Activated CD8-positive, alpha-beta memory T cell treated with anti-CD3 and anti-CD28 coated beads for 48 hours (primary cell): ENCODE measurements at places on chromosomes 2 and 18.

DNA sequence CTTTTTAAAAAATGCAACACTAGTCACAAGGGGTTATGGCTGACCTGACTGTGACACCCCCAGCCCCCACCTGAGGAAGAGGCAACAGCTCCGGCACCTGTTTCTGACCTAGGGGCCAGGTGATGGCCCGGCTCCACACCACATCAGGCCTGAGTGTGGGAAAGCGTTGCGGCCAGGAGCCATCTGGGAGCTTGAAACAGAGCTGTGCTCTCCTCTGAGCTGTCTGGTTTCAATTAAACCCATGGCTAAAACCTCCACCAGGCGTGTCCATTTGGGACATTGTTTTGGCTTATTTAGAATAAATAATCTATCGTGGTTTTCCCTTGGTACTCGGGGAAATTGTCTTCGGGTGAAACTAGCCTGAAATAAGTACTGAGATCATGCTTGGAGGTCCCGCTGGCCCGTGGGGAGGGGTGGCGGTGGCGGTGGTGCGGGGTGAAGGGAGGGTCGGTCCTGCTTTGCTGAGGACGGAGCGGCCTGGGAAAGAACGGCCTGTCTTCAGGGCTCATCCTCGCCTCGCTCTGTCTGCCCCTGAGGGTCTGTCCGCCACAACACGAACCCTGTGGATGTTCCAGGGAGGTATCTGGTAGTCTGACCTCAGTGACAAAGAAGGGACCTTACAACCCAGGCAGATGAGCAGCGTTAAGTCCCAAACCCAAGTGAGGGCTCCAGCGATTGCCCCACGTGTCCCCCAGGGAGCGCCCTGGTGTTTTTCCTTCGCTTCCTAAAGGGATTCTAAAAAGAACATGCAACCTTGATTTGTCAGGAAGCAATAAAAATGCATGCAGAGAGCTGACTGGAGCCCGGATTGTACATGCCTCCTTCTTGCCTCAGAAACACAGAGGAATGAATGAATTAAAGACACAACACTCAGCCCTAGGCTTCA is 58.7 kb downstream of the IL1RL2 start:
- DNase-seq, result no peak

GRCh38 chr2:173037245-173038120 is 38.2 kb upstream of the MAP3K20 start:
- DNase-seq, result no peak

DNA sequence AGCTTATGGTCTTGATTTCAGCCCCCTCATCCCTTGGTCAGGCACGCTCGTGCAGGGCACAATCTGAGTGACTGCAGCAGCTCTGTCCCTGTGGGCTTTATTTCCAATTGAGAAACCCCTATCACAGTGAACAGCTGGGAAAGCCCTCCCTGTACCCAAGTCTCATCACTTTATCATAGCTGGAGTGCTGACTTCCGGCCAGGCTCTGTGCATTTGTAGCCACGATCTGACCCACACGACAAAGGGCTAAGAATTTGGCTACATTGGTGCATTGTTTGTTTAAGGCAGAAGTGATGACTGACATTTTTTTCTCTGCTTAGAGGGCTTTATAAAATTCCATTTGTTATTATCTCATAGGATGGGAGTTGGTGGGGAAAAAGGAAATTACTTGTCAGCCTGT is 184.4 kb downstream of the KCNS3 start:
- no peak for DNase-seq

- DNase-seq, result no peak
Observed at GRCh38 chr2:159471340-159471739, 145.0 kb downstream of the BAZ2B start.

DNA sequence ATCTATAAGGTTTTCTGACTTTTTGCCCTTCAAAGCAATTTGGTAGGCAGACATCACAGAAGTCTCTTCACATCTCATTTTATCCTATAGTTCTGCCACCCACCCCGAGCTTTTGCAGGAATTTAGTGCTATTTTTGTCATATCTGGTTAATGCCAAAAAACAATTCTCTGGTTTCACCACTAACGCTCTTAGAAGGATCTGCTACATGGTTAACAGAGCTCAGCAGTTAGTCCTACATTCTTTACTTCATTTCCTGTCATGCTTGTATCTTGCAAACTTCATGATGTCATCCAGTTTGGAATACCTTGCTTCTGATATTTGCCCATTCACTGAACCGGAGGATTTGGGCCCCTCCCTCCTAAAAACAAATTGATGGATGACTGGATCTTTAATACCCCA is 116.8 kb upstream of the SERPINE2 start:
- no peak for DNase-seq

- no peak for DNase-seq
Observed at GRCh38 chr2:233940376-233941276, 23.5 kb downstream of the TRPM8 start.

DNA sequence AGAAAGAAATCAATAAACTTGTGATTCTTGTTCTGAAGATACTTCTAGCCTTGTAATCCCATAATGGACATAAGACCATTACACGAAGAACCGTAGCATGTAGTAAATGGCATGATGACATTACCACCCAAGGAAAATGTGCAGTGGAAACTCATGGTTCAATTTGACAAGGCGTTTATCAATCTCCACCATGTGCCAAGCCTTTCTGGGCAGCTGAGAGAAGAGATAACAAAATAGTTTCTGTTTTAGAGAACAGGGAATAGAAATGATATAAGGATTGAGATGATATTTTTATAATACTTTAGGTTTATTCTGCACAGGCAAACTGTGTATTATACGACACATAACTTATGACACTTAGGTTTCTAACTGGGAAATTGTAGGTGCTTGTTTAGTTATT is 19.2 kb downstream of the ABI2 start:
- DNase-seq, result no peak

GRCh38 chr2:94870440-94871225 is 597 bp upstream of the TEKT4 start:
- no peak for DNase-seq

DNA sequence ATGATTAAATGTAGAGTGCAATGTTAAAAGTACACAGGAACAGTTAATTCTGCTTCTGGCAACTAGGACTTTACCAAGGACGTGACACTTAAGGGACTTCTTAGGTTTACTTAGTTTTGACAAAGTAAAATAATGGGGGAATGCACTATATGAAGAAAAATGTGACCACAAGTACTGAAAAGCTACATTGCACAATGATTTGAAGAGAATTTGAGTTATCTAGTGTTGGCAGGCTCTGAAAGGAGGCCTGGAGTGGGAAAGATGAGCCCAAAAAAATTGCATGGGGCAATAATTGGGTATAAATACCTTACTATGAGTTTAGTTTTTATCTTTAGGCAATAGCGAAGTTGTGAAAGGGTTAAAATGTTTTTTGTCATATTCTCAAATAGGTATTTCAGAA is 173.7 kb downstream of the DOK6 start:
- no peak for DNase-seq

- no peak for DNase-seq
Observed at GRCh38 chr2:47595687-47596086, 187.3 kb upstream of the MSH6 start.

DNA sequence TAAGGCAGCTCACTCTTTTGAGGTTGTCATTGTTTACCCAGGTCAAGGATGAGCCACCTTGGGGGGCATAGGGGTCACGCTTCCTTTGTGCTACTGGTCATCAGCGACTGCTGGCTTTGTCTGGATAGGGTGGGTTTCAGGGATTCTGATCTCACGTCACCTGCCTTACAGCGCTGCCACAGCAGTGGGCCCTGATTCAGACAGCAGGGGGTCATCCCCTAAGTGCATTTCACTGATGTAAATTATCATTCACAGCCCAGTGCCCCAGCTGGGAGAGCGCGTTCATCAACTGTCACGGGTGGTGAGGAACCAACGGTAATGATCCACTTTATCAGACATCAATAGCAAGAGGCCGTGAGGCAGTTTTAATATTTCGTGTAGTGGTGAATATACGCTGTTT is 291.2 kb downstream of the NEDD4L start:
- no peak for DNase-seq

GRCh38 chr2:72175636-72176035 is 28.0 kb upstream of the CYP26B1 start:
- no peak for DNase-seq

DNA sequence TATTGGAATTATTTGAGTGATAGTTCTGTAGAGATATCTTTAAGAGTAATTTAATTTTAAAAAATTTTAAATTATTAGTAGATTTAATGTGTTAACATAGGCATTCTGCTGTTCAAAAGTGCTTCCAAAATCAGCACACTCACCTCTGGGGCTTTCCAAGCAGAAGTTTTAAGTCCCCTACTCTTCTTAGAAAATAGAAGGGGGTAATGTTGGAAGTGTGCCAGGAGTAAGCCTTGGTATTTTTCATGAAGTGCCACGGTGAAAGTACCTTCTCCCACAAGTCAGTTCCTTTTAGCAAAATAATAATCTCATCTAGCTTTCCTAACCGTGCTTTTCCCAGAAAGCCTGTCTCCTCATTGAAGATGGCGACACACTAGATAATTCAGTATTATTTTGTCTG is 3.9 kb upstream of the TNFRSF11A start:
- no peak for DNase-seq

DNA sequence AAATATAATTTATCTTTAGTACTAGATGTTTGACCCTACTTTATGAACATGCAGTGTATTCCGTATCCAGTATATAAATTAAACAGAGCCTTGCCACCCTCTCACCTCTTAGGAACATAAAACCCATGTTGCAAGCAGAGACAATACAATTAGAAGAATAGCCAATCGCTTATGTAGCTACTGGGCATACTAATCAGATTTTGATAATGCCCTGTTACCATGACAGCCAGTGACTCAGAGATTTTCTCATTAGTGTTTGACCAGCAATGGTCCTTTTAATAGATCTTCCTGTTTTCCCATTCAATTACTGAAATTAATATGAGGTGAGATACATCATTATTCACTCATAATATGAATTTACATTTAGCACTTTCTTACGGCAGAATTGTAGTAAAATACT is 547.3 kb upstream of the VWC2L start:
- DNase-seq, result no peak

GRCh38 chr2:37904993-37905392 is 20.1 kb upstream of the RMDN2 start:
- DNase-seq, result no peak

- no peak for DNase-seq
Observed at GRCh38 chr18:23053776-23054457, 81.4 kb upstream of the CABLES1 start.

GRCh38 chr2:192398236-192398635 is 203.5 kb upstream of the TMEFF2 start:
- DNase-seq, result no peak

DNA sequence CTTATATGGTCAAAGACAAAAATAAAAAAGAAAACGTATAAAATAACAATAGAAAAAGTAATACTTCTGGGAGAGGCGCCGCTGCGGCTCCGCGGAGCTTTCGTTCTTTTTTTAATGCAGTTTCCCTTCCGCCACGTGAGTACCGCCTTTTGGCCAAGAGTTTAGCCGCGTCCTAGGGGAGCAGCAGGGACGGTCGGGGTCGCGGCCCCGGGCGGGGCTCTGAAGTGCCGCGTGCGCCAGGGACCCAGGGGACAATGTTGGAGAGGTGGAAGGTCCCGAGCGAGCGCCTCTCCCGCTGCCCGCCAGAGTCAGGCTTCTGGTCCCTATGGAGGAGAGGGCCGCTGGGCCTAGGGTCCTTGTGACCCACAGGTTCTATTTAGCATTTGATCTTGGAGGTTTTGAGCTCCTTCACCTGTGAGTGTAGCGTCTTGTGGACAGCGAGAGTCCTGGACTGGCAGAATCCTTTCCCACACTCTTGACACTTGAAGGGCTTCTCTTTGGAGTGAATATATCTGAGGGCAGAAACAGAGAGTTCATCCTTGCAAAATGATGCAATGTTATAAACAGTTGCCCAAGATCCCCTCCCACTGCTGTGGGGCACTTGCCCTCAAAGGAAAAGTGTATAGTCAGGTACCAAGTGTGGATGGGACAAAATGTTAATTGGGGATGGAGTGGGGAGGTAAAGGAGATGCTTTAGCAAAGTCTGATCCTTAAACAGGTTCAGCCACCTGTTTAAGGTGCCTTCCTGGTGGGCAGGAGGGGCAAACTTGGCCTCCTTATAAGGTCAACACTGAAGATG is 6.3 kb downstream of the OSR1 start:
- no peak for DNase-seq

GRCh38 chr2:20190170-20190569 is 34.8 kb downstream of the SDC1 start:
- DNase-seq, result no peak

DNA sequence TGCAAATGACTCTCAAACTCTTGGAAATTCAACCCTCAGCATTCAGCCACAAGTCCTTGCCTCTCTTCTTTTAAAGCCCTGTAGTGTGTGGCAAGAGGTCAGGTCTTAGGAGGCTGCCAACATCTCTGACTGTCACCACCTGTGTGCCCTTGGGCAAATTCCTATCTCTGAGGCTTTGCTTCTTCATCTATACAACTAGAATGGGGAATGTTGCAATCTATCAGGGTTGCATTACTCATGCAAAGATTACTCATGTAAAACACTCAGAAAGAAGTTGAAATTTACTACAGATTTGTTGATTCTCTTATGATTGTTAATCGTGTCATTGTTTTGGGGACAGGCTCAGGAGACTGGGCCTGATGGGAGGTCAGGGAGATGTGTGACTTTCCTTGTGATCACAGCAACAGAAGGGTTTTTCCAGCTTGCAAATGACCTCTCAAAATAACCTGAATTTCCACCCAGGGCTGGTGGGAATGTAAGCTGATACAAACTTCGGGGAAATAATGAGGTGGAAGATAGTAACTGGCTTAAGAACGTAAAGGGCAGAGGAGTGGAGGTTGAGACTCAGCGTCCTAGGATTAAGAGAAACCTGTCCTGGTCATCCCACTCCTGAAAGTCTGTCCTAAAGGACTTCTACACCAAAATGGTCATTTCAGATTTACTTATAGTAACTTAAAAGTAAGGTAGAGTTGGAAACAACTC is 32.1 kb upstream of the SIGLEC15 start:
- no peak for DNase-seq

- no peak for DNase-seq
Observed at GRCh38 chr2:9288681-9289338, 82.2 kb downstream of the ASAP2 start.

GRCh38 chr2:64017811-64018700 is 1.2 kb downstream of the VPS54 start:
- no peak for DNase-seq
